NCI-H1105 treated with DMSO at 0.1 percent for 48 hours (cell line): ENCODE measurements at places on chromosomes 2 and 18.

DNA sequence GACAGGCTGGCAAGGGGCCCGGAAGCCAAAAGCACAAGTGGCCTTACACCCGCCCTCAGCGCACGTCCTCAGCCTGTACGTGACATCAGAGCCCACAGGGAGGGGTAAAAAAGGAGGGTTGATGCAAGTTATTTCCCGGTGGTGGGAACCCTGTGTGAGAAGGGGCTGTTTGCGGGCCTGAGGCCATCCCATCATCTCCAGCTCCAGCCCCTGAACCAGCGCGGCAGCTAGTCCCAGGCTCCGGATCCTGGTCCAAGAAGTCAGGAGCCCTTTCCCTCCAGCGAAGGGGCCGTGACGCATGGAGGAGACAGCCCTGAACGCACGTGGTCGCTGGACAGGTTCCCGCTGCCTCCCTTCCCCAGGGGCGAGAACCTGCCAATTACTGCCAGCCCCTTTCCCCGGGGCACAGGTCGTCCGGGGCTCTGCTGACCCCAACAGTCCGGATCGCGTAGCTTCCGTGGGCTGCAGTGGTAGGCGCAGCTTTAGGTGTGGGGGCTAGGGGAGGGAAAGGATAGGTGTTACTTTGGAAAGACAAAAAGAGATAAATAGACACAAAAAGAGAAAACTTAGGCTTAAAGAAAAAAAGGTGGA lies 1.3 kb upstream of the LRP2 start:
- peak; percentile 59 for DNase-seq

GRCh38 chr18:8937160-8938094 lies 165.1 kb upstream of the NDUFV2 start:
- no peak for DNase-seq

DNA sequence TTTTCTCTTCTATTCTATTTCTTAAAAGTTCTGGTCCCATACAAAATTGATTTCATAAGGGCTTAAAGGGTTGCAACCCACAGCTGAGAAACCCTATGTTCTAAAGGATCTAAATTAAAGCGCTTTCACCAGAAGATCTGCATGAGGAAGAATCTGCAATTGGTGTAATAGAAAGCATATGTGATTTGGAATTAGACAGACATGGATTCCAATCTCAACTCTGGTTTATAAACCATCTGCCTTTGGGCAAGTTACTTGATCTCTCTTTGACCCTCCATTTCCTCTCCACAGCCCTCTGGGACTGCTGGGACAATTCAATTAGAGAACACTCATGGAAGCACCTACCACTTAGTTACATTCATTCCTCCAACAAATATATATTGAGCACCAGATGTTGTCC lies 178.7 kb downstream of the ANTXR1 start:
- no peak for DNase-seq

- no peak for DNase-seq
Measured at GRCh38 chr18:57154191-57154830, 7.4 kb downstream of the BOD1L2 start.

DNA sequence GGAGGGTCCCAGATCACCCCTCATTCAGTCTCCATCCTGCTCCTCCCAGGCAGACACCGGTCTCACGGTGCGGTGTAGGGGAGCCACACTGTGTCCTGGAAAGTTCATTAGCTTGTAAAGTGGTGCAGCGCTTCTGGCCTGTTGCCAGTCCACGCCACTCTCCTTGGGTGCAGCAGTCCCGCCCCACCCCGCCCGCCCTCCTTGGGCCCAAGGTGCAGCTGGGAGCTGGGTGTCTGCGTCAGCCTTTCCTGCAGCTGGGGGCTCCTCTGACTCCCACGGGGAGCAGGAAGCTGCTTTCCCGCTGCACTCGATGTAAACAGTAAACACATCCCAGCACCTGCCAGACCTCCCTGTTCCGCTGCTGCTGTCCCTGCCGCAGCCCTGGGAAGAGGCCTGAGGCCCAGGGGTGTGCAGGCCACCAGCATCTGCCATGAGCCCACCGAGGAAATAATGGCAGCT lies 53.8 kb upstream of the ASB18 start:
- DNase-seq, result peak; percentile 34

DNA sequence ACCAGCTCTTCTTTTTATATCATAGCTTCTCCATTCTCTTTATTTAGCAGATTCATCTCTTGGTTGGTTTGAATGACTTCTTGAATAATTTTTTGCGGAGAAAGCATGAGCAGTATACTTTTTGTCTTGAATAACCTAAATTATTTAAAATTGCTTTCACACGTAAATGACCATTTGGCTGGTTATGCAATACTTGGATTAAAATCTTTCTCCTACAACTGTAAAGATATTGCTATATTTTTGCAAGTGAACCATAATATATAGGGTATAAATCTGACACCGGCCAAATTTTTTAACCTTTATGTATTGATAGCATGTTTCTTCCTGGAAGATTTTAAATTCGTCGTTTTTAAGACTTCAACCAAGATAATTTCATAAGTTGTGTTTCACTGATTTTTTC lies 6.2 kb upstream of the ZSWIM2 start:
- no peak for DNase-seq

DNA sequence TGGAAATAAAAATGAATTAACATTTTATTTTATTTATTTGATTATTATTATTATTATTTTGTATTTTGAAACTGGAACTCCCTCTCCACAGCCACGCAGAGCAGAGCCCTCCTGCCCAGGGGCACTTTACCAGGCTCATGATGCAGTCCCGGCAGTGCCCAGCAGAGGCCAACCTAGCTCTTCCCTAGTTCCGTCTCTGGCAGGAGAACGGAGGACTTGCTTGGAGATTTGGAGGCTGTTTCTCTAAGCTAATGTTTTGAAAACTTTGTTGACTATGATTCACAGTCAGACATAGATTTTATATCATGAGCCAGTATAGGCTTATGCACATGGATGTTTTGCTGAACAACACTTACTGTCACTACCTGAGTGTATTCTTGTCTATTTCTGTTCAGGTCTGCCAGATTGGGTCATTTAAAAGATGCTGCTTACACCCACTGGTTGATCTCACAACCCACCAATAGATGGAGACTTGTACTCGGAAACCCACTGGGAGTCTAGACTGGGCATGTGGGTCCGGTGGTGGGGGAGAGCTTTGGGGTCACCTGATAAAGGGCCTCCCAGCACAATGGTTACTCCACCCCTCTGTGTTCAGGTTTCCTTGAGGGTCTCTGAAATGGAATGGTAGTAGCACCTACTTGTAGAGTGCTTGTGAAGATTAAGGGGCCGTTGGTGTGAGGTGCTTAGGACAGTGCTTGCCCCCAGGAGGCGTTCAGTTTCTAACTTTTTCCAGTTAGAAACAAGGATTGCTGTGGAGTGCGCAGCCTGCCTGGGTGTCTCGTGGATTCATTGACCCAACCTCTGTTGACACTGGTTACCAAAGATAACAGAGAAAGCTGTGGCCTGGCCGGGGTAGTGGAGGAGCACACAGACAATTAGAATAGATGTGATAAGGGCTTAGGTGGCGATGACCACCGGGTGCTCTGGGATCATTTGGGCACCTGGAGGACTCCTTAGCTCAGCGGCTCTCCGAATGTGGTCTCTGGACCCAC lies 177.3 kb downstream of the HAUS1 start:
- peak; percentile 69 for DNase-seq

GRCh38 chr2:238869-239268 lies 25.0 kb downstream of the SH3YL1 start:
- no peak for DNase-seq

GRCh38 chr2:58110765-58111164 lies 64.2 kb downstream of the VRK2 start:
- DNase-seq, result no peak

- DNase-seq, result peak; percentile 87
Measured at GRCh38 chr18:55280503-55280902, 307.5 kb downstream of the TCF4 start.

- no peak for DNase-seq
Measured at GRCh38 chr2:99926986-99927385, 215.4 kb downstream of the AFF3 start.

DNA sequence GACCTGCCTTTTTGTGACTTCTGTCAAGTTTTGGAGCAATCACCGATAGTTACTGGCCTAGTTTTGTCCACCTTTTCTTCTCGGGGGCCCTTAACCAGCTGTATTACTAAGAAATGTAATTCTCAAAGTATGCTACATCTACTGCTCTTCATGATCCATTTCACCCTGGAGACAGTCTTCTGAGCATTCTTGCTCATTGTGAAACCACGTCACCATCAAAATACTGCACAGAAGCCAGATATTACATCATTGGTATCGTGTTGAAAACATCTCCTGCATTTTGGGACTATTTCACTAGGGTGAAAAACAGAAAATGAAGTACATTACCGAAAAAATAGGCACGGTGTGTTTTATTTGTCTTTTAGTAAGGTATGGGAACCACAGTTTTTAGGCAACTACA lies 11.7 kb downstream of the LYPD6B start:
- no peak for DNase-seq

GRCh38 chr2:8452979-8453903 lies 228.6 kb upstream of the ID2 start:
- DNase-seq, result no peak

GRCh38 chr2:237096201-237096600 lies 10.5 kb downstream of the COPS8 start:
- no peak for DNase-seq

GRCh38 chr2:31196622-31197021 lies 20.7 kb downstream of the CAPN14 start:
- no peak for DNase-seq

GRCh38 chr2:85327822-85328617 lies at the start of gene TGOLN2:
TGOLN2 (minus strand) TSS chr2:85327989; CDS start chr2:85327962, 27 bp downstream.
- peak; percentile 87 for DNase-seq

DNA sequence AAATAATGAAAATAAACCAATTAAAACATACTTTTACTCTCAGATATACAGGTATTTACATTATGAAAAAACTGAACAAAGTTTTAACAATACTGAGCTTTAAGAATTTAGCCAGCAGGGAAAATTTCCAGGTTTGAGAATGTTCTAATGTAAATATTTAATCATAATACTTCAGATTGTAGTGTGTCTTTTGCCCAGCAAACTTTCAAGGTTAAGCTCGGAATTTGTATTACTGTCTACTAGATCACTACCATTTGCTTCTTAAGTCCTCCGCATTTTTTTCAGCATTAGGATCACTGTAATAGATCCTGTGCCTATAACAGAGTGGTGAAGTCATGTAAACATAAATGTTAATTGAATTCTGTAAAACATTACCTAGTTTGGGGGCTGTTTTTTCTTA lies 52.7 kb downstream of the CFAP210 start:
- no peak for DNase-seq

GRCh38 chr2:113692698-113693428 lies 63.6 kb downstream of the SLC35F5 start:
- no peak for DNase-seq

GRCh38 chr2:201639205-201639604 lies 4.1 kb downstream of the TMEM237 start:
- DNase-seq, result no peak

GRCh38 chr2:66587216-66587615 lies 152.3 kb downstream of the MEIS1 start:
- no peak for DNase-seq

GRCh38 chr2:12804091-12804856 lies 87.5 kb downstream of the TRIB2 start:
- no peak for DNase-seq

GRCh38 chr2:176507786-176508185 lies 238.5 kb downstream of the MTX2 start:
- DNase-seq, result no peak

DNA sequence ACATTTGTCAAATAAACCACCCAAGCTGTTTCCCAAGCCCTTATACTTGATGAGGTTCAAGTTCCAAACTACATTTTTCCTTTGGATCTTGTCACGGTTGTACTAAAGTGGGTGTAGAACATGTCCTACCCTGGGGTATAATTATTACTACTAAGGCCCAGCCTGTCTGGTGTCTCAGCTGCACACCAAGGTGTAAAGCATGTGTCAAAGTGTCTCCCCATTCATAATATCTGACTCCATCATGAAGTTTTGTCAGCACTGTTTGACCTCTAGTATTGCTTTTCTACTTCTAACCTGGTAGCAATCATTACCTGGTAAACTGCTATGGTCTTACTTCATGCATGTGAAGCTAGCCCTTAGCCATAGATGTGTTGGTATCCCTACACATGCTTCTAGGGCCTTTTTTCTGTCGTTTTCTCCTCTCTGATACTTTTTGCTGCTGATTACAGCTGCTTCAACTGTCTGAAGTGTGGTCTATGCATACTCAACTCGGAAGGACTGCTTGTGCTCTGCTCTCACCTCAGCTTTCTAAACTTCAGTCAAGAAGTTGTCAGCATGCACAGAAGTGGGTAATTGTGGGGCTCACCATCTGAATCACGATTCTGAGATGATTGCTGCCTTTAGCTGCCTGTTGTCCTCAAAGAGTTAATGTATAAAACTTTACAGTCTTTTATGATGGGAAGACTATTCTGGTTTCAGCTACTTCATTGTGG lies 445.7 kb upstream of the TRIB2 start:
- DNase-seq, result no peak

- no peak for DNase-seq
Measured at GRCh38 chr18:76894566-76895346, 72.4 kb downstream of the ZNF236 start.

- DNase-seq, result no peak
Measured at GRCh38 chr2:115292742-115293141, 850.3 kb downstream of the DPP10 start.
